ENCODE measurements at places on chromosomes 5 and 9. TPM values are rescaled to one million over a fixed set of nuclear protein-coding genes. Genes with fewer than 3 reads are reported as not detected.

GRCh38 chr5:103674251-103674650 is 111.7 kb upstream of the NUDT12 start:
- DNase-seq, result no peak

DNA sequence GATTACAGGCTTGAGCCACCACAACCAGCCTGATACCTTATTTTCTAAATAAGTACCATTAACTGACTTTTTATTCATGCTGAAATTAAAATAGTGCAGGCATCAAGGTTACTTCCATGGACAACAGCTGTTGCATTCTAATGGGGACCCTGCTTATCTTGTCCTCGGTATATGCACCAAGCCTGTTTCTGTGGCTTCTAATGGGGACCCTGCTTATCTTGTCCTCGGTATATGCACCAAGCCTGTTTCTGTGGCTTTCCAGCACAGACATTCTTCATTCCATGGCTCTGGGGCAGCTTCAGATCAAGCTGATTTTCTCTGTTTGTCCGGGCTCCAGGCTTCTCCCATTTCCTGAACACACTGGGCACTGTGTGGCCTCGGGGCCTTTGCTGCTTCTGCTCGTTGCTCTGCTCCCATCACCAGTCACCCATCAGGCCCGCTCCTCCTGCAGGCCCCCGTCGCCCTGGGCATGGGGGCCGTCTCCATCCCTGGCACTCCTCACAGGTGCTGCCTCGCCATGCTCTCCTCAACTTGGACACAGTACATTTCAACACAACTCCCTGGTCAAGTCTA is 30.7 kb downstream of the ZNF354A start:
- no peak for DNase-seq

DNA sequence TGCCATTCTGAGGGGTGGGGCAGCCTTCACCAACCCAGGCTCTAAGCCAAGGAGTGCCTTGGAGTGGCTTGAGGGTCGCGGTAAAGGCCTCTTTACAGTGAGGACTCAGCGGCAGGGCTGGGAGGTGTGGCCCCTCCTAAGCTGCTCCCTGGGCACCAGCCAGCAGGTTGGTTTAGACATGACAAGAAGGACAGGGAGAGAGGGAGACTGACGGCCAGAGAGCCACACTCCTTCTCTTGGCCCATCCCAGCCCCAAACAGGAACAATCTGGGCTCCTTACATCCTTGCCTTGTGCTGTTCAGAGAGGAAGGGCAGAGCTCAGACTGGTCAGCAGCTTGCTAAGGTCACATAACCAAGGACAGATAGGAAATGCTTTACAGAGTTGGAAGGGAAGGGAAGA is 94.5 kb downstream of the LMX1B start:
- peak; percentile 25 for DNase-seq

GRCh38 chr9:99824378-99825171 is 2.9 kb downstream of the NR4A3 start:
- peak; percentile 60 for DNase-seq

GLRA1 gene
- not detected for total RNA-seq

ACTL7B gene
- 0.16 TPM for total RNA-seq

CATSPER3 gene
- 0.99 TPM for total RNA-seq

MEGF10 gene
- 1.1 TPM for total RNA-seq
